Dermis microvascular lymphatic vessel endothelial cell (primary cell): ENCODE measurements at places on chromosomes 12 and 14. TPM values are rescaled to one million over a fixed set of nuclear protein-coding genes. Genes with fewer than 3 reads are reported as not detected.

DNA sequence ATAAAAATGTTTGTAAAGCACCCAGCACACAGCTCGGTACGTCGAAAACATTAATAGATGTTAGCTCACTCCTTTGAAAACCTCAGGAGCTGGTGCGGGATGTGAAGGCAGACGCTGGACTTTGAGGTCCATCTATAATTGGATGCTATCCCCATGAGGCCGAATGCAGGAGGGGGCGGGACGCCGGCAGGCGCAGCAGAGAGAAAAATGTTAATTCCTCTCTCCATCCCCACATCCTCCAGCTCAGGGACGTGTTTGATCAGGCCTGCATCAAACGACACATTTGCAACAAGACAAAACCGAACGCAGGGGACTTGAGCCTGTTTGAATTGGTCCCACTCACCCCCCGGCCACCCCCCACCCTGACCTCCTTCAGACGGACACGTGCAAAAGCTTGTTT, 231.0 kb downstream of the RBM19 start:
- DNase-seq, result no peak

- DNase-seq, result peak; percentile 1
Observed at GRCh38 chr14:25233613-25234012, 183.7 kb upstream of the STXBP6 start.

The KRT75 gene
- not detected in 2 replicates for total RNA-seq

GRCh38 chr14:58059126-58059525, 92.9 kb downstream of the ARMH4 start:
- DNase-seq, result no peak

The TSHR gene
- not detected in 2 replicates for total RNA-seq

- DNase-seq, result no peak
Observed at GRCh38 chr12:126156806-126157574, 1091.8 kb downstream of the AACS start.

DNA sequence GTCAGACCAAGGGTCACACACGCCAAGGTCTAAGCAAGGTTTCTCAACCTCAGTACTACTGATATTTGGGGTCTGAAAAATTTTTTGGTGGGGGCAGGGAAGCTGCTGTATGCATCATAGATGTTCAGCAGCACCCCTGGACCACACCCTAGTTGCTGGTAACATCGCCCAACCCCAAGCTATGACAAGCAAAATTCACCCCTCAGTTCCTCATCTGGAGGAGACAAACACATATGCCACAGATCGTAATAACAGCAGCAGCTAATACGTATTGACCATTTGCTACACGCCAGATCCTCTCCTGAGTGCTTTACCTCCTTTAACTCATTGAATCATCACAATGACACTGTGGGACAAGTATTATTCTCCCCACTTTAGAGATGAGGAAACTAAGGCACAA, 46.4 kb downstream of the ACTN1 start:
- DNase-seq, result no peak

The SALL2 gene
- total RNA-seq, result 0.13 and 0.89 TPM in 2 replicates
